Stimulated activated CD8-positive, alpha-beta memory T cell treated with anti-CD3 and anti-CD28 coated beads, Interleukin-4, amount 100 ng/mL, for 24 hours (primary cell): ENCODE measurements at places on chromosomes 16 and 17.

GRCh38 chr16:89953671-89954406 lies 5.3 kb downstream of the DEF8 start:
- DNase-seq: no peak

DNA sequence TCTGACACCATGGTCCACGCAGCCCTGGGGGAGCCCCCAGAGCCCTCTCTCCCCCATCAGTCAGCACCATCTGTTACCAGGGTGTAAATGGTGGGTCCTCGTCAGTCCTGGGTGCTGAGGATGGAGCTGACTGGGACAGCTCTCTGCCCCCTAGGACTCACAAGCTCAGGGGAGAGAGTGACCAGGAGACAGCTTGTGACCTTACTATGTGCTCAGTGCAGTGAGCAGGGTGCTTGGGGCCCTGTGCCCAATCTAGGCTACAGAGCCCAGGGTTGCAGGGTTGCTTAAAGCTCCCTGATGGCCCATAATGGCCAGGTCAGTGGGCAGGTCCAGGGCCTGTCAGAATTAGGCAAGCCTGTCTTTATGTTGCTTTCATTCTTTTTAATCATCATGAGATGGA lies 11.3 kb downstream of the MMP2 start:
- DNase-seq: no peak

DNA sequence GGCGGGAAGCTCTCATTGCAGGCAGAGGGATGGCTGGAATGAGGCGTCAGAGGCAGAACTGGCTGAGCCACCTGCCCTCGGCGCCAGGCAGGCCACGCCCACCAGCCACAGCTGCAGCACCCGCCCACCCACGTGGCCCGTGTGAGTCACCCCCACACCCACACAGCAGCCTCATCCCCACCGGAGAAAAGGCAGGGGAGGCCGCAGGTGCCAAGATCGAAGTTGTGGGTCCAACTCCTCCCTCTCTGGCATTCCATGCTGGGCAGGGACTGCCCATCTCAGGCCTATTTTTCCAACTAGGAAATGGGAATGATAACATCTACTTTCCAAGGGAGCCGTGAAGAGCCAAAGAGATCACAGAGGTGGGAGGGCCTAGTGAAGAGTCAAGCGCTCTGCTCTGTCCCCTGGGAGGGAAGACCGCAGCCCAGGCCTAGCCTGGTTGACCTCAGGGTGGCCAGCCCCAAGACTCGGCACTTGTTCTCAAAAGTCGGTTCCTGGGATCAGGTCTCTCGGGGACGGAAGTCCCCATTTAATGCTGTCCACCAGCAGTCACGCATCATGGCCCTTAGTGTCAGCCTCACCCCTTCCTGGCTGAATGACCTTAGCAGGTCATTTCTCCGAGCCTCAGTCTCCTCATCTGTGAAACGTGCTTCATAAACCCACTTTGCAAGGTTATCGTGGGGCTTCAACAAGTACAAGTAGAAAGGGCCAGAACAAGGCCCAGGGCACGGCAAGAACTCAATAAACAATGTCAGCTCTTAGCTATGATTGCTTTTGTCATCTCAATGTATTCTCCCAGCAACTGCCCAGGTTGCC lies at the start of gene TRPV3:
TRPV3 (minus strand) TSS at position 45 of the 816 bp plus-strand sequence. CDS start 2,962 bp downstream, outside the sequence.
- peak; percentile 50 for DNase-seq

DNA sequence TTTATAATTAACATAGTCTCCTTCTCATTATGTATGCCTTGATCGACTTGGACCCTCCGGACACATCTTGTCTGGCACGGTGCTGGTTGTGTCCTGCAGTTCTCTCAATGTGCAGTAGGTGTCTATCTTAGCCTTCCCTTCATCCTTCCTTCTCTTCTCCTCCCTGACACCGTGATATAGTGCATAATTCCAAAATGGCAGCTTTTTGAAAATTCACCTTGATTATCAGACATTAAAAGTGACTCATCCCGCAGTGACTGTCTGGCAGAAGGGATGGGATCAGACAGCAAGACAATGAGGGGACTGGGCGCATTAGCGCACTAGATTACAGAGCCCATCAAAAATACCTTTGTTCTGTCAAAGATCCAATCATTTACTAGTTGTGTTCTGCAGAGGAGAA lies 70.0 kb upstream of the PMFBP1 start:
- DNase-seq: no peak

GRCh38 chr17:7651665-7652387 lies 1.1 kb downstream of the ATP1B2 start:
- DNase-seq: no peak

DNA sequence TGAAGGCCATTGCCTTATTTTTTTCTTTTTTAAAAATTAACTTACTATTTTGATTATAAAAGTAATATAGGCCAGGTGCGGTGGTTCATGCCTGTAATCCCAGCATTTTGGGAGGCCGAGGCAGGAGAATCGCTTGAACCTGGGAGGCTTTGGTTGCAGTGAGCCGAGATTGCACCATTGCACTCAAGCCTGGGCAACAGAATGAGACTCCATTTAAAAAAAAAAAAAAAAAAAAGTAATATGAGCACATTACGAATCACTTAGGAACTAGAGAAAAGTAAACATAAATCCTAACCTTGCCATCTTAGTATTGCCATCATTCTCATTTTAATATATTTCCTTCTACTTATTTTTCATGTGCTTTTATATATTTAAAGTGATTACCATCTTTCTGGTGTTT lies 12.9 kb upstream of the TACO1 start:
- DNase-seq: no peak

GRCh38 chr16:88759976-88760350 lies 25.1 kb downstream of the PIEZO1 start:
- DNase-seq: no peak

- DNase-seq: no peak
These were observed 4.1 kb downstream of the ERAL1 start for GRCh38 chr17:28858801-28859355.

DNA sequence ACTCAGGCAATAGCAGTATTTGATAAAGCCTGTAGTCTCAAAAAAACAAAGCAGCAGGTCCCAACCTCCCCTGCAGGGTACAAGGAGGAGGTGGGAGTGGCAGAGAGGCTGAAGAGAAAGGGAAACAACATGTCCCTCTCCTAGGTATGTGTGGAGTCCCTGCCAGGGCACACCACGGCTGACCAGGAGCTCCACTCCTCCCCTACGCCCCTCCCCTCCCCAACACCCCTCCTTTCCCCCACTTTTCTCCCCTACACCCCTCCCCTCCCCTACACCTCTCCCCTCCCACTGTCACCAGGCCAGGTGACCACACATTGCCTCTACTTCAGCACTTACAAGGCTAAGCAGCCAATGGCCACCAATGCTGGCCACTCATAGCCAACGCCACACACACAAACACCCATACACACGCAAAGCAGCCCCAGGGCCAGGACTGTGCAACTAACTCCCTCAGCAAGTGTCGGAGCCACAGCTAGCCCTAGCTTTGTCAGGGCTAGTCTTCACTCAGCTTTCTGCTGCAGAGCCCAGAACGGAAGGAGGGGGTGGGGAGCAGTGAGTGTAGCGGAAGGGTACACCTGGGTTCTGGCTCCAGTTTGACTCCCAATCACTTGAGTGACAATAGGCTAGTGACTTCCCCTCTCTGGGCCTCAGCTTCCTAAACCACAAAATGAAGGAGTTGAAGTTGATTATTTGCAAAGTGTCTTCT lies 8.2 kb downstream of the CAVIN1 start:
- no peak for DNase-seq

- no peak for DNase-seq
These were observed 4.4 kb upstream of the BCL6B start for GRCh38 chr17:7018331-7018964.

DNA sequence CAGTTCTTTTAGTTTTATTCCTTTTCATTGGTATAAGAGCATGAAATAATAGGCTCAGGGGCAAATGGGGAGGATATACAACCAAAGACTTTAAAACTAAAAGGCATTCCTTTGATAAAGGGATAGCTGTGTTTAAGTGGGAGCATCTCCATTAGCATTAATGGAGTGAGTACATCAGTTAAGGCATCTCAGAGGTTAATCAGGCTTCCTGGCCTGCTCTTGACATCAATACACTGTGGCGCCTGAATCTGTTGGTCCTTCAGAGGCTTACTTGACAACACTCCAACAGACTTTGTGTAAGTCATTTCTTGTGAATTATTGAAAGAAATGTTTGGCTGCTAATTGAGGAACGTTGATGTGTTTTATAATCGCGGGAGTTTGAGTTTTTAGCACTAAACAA lies 230.7 kb downstream of the BCAS3 start:
- no peak for DNase-seq

DNA sequence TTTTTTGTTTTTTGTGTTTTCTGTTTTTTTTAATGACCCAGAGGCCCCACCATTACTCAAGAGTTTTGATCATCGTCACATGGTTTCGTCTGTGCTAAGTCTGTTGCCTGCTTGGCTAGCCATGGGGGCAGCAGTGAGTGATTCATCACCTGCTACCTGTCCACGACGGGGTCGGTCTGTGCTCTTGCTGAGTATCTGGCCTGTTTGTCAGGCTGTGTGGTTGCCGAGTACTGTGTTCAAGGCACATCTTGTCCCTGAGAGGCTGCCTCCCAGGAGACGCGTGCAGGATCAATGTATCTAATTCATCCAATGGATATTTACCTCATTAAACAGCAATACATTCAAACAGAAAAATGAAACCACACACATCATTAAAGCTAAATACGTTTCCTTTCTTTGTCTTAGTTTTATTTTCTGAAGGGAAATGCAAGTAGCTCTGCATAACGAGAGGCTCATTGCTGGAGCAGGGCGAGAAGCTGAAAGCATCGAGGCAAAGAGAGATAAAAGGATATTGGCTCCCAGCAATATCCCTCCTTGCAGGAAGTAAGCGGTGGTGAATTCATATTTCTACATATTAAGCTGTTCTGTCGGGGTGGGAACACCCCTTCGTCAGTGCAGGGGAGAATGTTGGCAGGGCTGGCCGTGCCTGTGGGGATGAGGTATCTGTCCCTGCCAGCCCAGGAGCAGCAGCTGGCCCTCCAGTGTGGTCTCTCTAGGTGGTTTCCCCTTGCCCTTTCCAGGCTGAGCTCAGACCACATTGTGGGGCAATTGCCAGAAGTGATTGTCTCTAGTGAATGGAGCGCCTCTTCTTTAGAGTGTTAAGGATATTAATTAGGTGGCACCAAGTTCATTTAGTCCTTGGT lies 166.2 kb upstream of the ASIC2 start:
- no peak for DNase-seq

GRCh38 chr16:57366544-57367040 lies 5.7 kb upstream of the CX3CL1 start:
- no peak for DNase-seq

DNA sequence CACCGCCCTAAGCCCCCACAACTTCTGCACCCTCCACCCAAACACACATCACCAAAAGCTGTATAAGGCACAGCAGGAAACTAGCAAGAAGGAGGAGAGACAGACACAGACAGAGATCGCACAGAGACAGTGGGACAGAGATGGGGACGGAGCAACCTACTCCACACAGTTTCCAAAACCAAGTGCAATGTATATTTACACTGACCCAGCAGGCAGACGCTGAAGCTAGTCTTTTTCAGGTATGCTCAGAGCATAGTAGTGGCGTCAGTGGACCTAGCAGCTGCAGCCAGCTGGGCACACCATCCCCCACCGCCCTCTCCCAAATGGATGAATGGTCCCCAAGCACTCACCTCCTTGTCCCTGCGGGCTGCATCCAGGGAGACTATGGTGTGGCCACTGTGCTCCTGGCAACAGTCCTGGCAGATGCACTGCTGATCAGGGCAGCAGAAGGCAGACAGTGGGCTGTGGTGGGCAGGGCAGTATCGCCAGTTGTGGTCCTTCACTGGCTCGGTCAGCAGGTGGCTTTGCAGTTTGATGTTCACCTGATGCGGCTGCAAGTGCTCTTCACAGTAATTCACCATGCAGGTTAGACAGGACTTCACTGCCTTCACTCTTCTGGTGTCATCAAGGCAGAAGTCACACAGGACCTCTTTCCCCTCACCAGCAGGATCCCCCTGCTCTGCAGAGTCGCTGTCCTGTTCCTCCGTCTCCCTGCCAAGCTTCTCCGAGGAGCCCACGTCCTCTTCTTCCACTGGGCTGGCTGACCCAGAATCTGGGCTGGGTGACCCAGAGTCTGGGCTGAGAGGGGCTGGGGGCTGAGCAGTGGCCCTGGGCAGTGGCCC lies 31.5 kb upstream of the FBXW10B start:
- no peak for DNase-seq

DNA sequence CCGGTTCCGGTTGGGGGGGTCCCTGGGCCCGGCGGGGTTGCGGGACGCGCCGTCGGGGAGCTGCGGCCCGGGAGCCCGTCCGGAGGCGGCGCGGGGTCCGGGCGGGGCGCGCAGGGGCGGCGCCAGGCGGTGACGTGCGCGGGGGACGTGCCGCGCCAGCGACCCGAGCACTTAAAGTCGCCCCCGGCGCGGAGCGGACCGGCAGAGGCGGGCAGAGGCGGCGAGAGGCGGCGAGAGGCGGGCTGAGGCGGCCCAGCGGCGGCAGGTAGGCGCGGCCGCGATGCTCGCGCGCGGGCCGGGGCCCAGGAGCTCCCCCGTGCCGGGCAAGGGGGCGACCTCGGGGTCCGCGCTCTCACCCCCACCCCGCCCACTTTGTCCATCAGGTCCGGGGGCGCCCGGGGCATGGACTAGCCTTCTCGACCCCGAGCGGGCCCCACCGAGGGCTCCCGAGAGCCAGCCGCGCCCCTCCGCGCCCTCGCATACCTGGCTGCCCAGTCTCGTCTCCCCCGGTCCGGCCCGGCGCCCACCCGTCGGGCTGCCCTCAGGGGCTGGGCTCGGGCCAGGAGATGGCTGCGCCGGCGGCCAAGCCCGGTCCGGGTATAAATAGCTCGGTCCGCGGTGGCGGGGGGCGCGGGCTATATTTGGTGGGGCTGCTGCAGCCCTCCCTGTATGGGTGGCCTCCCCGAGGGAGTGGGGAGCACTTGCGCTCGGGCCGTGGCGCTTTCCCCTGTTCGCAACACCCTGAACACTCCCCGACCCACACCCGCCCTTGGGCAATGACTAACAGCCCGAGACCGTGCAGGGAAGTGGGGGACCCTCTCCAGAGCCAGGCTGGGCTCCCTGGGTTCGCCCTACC lies at the start of gene SLC16A3:
SLC16A3 (plus strand) TSS at position 201 of the 856 bp plus-strand sequence. CDS start 6,967 bp downstream, outside the sequence.
- peak; percentile 52 for DNase-seq

DNA sequence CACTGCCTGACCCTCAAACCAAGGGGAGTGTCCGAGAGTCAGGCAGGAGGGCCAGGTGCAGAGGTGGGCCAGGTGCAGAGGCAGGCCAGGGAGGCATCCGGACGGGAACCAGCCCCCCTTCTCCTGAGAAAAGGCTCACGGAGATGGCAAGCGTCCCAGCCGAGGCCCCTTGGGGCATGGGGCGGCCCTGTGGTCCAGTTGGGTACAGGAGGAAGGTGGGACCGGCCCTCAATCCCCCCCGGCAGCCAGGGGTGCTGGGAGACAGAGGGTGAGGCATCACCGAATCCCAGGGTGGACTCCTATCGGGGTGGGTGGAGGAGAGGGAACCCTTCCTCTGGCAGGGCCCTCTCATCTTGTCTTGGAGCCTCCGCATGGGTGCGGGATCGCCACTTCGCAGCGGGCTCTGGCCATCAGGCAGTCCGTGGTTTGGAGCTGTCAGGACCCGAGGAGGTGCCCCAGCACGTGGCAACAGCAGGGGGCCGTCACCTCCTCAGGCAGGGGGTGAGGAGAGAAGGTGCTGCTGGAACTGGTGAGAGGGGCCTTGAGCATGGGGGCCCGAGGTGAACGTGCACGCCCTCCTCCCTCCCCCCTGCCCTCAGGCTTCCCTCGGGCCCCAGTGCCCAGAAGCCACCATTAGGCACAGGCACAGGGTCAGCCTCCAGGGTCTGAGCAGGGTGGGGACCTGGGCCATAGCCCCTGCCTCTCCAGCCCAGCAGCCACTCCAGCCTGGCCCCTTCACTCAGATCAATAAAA lies 38.7 kb upstream of the SLC38A10 start:
- DNase-seq: no peak

GRCh38 chr17:77354670-77355455 lies 214.1 kb downstream of the SEC14L1 start:
- DNase-seq: no peak
